ENCODE measurements at places on chromosomes 5 and 9.
A peak's percentile ranks its signal among the peaks of the same experiment; 100 is the strongest.

GRCh38 chr5:98292496-98292895, 481.0 kb upstream of the RGMB start:
- DNase-seq: peak; percentile 60

DNA sequence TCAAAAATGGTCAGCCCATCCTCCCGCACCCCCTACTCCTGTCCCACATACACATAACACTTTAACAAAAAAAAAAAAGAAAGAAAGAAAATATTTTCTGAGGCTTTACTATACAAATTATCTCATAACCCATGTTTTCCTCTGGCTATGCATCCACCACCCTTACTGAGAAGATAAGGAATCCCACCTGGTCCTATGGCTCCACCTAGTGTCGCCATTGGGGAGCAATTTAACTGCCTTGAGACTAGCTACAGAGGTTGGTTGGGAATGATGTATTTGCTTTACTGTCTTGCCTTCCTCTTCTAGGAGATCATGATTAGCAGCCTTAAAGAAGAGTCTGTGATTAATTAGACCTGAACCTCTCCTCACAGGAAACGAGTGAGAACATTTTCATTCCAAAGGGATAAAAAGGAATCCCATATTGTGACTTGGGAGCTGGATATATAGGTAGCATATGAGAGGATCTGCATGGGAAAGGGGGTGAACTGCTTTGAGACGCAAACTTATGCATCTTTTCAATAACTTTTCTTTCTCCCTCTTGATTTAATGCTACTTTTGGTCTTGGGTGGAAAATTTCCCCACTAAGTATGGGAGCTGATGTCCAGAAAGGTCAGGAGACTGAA, 77.7 kb upstream of the SELENOP start:
- DNase-seq: peak; percentile 25

- peak; percentile 29 for DNase-seq
These were observed 19.4 kb downstream of the YIPF5 start for GRCh38 chr5:144151026-144151425.

DNA sequence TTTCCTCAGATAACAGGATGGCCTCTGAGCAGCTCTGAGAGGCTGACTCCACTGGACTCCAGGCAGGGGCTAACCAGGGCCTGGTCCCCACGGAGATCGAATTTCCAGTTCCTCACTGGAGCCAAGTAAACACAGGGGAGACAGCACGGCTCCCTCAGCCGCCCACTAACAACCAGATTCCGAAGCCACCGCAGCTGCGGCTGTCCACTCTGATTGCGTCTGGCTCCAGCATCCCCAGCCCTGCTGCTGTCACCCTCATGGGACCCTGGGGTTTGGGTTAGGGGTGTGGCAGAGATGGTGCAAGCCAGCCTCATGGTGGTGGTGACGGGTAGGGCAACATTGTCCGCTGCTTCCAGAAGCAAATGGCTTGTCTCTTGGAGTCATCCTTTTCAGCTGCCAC, 172.6 kb downstream of the RGS3 start:
- DNase-seq: no peak

DNA sequence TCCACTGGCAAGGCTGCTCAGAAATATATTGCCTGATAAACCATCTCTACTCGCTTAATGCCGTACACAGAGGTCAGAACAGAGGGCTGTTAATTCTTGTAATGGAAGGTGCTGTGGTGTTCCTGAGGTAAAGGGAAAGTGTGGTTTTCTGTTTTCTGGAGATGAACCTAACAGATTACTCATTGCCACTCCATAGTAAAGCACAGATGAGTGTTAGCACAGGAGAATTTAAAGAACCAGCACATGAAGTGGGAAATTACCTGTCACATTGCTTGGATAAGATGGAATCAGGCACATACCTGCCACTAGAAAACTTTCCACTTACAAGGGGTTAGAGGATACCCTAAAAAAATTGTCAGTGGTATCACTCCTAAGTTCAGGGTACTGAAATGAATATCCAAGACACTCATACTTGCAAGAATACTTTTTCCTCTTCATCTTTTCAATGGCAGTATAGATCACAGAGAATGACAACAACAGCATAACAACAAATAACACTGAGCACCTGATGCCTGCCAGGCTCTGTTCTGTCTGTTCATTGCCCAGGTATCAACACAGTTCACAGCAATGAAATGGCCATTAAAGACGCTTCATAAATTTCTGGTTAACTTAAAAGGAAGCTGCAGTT, 152.9 kb upstream of the GNA14 start:
- no peak for DNase-seq

- no peak for DNase-seq
These were observed 121.6 kb downstream of the WNK2 start for GRCh38 chr9:93305497-93306020.

- no peak for DNase-seq
These were observed 81.0 kb downstream of the MRPL36 start for GRCh38 chr5:1718669-1719068.

GRCh38 chr9:29866556-29866955, 2293.3 kb upstream of the C9orf72 start:
- DNase-seq: no peak

DNA sequence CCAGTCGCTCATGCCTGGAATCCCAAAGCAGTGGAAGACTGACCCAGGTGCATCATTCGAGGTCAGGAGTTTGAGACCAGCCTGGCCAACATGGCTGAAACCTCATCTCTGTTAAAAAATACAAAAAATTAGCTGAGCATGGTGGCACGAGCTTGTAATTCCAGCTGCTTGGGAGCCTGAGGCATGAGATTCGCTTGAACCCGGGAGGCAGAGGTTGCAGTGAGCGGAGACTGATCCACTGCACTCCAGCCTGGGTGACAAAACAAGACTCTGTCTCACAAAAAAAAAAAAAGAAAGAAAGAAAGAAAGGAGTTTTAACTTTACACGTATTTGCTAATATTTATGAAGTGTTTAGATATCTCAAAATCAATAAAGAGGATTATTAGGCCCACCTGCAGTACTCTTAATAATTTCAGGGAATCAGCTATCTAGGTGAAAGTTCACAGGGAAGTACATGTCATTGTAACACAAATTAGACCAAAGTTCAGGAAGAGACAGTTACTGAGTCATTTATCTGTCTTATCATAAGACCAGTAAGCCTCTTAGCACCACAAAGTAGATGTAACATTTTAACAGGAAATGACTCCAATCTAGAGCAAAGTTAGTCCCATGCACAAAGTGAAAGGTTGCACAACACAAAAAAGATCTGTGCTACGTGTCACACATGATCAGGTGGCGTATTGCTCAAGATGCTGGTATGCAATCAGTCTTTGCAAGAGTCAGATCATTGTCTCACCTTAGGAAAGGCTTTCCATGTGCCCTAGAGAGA, 34.1 kb upstream of the PLIN2 start:
- DNase-seq: peak; percentile 94

GRCh38 chr9:135304886-135305285, 174.7 kb upstream of the PPP1R26 start:
- no peak for DNase-seq

- DNase-seq: no peak
These were observed 319.8 kb upstream of the TRPM3 start for GRCh38 chr9:71441266-71441665.

GRCh38 chr9:119963798-119964372, 594.6 kb upstream of the BRINP1 start:
- DNase-seq: peak; percentile 98

- DNase-seq: no peak
These were observed 26.0 kb upstream of the STXBP1 start for GRCh38 chr9:127586096-127586495.

GRCh38 chr5:95668728-95669127, 14.1 kb downstream of the SPATA9 start:
- DNase-seq: no peak

- peak; percentile 34 for DNase-seq
These were observed 56.1 kb downstream of the CHD1 start for GRCh38 chr5:98872674-98873073.

- no peak for DNase-seq
These were observed 89.5 kb upstream of the PUM3 start for GRCh38 chr9:2933165-2934095.

DNA sequence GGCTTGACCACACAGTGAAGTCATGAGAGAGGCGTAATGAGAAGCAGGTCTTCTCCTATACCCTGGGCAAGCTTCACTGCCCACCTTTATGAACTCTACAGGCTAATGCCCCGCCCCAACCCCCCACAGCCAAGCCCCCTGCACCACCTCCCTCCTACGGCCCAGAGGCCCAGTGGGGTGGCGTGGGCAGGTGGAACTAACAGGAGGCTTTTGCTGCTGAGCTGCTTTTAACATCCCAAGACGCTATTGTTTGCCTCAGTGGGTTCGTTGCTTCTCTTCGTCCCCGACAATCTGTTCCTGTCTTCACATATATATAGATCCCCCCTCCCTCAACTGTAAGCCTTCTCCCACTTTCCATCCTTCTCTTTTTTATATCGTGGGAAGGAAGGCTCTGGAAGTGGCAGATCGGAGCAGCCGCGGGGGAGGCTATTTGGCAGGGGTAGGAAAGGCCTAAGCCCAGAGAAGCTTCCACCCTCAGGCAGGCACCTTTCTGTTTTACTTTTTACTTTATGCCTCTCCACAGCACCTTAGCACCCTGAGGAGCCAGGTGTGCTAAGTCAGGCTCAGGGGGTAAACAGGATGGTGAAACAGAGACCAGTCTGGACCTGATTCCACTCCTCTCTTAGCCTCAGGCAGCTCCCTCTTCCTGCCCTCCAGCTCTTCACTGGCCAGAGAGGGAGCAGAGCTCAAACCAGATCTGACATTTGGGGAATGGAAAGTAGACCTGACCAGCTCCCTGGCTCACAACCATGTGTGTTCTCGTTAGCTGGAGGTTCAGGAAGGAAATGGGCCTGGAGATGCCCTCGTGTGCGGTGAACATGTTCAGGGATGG, 26.5 kb downstream of the CD74 start:
- no peak for DNase-seq

GRCh38 chr5:61966997-61967396, 339.0 kb upstream of the KIF2A start:
- DNase-seq: peak; percentile 29

DNA sequence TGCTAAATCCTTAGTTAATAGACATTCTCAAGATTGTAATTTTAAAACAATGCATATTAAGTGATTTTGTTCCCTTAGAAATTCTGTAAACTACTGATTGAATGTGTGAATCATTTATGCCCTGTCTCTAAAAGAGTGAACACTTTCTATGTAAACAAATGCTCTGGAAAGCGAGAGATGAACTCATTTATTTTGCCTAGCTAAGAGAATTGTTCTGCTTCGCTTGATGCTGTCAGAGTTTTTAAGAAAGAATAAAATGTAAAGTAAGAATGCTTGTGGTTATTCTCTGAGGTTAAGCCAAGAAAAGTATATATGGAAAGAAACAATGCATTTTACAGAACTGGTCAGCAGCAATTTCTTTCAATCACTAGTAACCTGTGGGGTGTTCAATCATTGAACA, 347.4 kb upstream of the NUDT12 start:
- no peak for DNase-seq

- peak; percentile 62 for DNase-seq
These were observed at the start of gene NEK6 for GRCh38 chr9:124257844-124258606. Gene NEK6, plus strand, starts transcription at chr9:124257949. Its CDS starts 44,016 bp downstream, at chr9:124301965.

- DNase-seq: peak; percentile 95
These were observed 51.7 kb downstream of the ZNF474 start for GRCh38 chr5:122180863-122181548.

DNA sequence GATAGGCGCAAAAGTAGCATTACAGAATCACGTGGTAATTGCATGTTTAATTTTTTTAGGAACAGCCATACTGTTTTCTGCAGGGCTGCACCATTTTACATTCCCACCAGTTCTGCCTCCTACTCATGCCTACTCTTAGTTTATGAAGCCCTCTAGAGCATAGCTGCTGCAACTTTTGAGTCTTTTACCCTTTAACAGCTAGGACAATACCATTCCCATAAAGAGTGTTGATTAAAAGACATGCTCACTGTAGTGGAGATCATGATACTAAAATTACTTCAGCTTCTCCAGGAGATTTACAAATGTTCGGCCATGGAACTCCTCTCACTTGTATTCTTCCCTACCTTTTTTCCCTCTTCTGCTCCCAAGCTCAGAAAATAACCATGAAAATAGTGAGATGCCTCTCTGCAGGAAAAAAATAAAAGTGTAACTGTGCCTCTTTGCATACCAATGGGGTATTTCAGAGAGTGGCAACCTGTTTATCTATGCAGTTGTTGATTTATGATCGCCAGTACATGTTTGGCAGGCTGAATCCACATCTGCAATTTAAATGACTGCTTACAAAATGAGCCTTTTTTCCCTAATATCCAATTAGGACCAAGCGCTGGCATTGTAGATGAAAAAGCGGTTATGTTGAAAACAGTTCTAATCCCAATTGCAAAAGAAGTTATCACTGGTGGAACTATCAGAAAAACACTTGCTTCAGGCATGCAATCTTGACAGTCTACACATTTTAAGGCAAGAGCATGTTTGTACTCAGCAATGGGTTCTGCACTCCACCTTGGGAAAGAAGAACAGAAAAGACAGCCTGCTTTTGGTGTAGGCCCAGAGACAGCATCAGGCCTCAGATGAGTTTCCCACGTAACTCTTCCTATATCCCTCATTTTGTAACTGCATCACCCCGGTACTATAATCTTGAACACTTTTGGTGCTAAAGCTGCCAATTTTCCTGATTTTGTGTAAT, 131.1 kb downstream of the ADAMTSL1 start:
- no peak for DNase-seq

GRCh38 chr9:92138157-92138959, 23.1 kb upstream of the SPTLC1 start:
- no peak for DNase-seq

DNA sequence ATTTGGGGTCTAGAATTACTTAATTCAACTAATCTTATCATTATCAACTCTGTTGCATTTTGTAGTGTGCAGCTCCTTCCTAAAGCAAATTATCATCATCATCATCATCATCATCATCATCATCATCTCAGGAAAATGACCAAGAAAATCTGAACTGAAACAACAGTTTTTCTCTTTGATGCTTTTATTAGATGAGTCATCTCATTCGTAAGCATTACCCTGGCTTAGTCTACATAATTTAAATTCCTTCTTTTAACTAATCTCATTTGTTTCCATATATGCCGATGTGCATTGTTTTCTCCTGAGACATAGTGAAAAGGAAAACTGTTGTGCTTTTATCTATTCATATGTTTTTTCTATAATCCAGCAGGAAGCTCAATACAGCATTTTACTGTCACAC, 173.0 kb upstream of the PDE4D start:
- peak; percentile 75 for DNase-seq

DNA sequence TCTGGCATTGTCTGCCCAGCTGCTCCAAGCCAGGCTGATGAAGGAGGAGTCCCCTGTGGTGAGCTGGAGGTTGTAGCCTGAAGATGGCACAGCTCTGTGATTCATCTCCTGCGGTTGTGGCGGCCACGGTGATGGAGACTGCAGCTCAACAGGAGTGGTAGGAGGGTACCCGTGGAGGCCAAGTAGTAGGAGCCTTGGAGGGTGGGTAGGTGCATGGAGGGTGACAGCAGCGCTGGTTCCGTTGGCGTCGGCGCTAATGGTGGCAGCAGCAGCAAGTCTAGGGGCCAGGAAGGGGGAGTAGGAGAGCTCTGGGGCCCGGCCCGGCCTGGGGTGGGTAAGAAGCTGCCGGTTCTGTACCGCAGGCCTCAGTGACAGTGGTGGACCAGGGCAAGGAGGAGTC, 22.4 kb upstream of the TRIM52 start:
- DNase-seq: no peak

DNA sequence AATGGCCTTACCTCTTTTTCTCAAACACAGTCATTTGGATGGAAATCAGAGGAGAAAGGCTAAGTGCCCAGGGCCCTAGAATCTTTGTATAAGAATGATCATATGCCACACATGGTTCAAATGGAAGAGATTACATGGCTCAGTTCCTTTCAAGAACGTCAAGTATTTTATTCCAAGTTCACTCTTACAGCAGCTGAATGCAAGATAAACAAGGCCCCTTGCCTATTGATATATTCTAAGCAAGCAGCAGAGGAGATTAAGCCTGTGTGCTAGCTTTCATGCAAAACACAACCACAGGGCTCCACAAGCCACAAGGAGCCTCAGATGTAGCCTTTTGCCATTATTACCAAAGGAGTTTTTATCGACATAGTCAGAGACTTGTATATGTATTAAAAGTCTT, 55.3 kb upstream of the SLCO6A1 start:
- peak; percentile 30 for DNase-seq
